ENCODE measurements at places on chromosomes 3 and 15.

DNA sequence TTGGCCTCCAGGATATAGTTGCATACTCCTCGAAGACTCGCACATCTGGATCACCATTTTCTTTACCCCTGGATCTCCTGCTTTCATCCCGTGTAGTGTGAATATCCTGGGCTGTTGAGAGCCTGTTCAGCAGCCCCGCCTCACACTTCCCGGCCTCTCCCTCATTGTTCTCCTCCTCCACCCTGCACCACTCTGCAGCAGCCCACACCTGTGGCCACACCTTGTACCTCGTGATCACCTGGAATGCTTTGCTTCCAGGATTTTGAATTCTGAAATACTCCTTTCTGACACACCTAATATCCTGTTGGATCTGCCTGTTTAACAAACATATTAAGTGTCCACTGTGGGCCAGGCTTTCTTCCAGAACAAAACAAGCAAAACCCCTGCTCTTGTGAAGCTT is 14.4 kb downstream of the ABHD17C start:
- no peak for DNase-seq

GRCh38 chr3:75101329-75102147 is 487.1 kb upstream of the CNTN3 start:
- DNase-seq = no peak

- peak; percentile 42 for DNase-seq
Measured at GRCh38 chr3:153028381-153028780, 133.6 kb upstream of the RAP2B start.

DNA sequence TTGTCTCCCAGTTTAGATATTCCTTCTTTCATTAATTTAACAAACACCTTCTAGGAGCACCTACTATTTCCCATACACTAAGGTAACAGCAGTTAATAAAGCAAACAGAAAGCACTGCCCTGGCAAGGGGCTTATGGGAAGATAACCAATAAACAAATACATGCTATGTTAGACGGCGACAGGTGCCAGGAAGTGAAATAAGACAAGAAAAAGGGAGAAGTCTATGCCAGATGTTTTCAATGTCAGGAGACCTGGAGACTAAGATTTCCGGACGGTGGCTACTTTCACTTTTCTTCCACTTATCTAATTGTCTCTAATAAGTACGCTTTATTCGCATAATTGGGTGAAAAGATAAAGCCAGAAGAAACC is 32.5 kb upstream of the ZNF445 start:
- DNase-seq = peak; percentile 42

GRCh38 chr3:115930168-115930567 is 306.9 kb downstream of the GAP43 start:
- no peak for DNase-seq

DNA sequence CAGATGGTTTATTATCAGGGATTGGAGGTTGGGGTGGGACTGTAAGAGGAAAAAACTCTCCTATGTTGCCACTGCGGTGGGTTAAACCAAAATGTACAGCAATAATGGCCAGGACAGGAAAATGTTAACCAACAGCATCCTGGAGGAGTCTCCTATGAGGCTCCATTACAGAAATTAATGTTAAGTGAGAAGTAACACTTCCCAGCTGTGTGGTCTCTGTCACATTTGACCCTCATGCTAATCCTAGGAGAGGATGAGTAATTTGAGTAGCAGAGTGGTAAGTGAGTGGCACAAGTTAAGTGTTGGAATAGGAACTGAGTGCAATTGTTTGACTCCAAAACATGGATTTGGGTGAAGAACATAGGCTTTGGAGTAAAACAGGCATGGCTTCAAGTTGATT is 39.0 kb downstream of the ARHGEF3 start:
- no peak for DNase-seq

GRCh38 chr3:152051501-152052404 is 178.3 kb downstream of the SUCNR1 start:
- no peak for DNase-seq

- DNase-seq = no peak
Measured at GRCh38 chr3:169637731-169638130, 25.8 kb downstream of the MECOM start.

DNA sequence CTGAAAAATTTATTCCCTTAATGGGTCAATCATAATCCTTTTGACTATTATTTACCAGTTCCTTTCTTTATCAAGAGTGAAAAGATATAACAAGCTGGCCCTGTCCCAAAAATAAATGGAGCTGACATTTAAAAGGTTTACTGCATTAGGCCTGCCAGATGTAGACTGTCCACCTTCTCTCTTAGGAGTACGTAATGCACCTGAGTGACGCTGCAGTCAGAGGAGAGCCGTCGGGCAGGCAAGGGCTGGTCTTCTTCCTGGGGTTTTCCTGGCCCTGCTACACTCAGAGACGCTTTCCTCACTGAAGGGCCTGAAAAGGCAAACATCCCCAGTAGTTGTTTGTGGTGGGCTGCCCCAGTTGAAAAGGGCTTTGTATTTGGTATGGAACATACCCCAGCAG is 27.6 kb downstream of the NEK4 start:
- DNase-seq = no peak

DNA sequence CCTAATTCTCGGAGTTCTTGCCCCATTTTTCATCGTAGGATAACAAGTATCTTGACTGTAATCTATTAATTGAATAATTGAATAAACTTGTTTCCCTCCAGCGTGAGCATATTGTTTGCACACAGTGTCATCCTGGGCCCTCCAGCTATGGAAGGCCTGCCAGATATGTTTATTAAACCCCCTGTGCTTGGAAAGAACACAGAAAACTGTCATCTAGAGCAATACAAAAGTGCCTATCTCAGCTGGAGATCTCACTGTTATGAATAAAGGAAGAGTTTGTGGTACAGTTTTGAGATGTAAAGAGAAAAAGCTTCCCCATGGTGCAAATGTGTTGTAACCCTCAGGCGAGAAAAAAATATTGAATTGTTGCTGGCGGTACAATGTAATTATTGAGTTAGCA is 405.9 kb downstream of the SOX2 start:
- no peak for DNase-seq

DNA sequence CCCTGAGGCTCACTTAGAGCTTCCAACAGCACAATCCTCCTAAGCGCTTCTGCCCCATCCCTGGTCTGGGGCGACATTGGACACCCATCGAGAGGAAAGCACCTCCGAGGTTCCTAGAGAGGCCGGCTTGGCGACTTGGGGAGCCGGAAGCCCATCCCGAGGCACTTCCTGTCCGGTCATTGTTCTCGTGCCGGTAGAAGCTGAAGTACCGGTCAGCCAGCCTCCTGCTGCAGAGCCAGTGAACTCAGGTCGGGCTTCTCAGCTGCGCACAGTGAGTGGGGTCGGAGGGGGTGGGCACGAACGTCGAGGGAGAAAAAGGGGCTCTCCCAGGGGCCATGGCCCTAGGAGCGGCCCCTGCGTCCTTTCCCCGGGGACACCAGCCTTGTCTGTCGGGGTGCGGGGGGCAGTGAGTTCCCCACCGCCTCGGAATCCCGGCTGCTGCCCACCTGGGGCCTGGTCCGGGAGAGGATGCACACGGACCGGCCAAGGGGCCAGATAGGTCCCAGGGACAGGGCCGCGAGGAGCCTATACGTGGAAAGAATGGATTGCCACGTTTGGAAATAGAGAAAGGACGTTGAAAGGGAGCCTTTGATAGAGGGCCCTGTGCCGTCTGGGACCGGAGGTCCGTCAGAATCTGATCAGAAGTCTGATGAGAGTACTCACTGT is at the start of gene ZNF35:
Gene ZNF35 (plus strand): TSS at position 169 of the 666 bp plus-strand sequence. CDS start 2,336 bp downstream, outside the sequence.
- DNase-seq = no peak

- DNase-seq = peak; percentile 35
Measured at GRCh38 chr15:85534031-85534430, 153.6 kb downstream of the AKAP13 start.

DNA sequence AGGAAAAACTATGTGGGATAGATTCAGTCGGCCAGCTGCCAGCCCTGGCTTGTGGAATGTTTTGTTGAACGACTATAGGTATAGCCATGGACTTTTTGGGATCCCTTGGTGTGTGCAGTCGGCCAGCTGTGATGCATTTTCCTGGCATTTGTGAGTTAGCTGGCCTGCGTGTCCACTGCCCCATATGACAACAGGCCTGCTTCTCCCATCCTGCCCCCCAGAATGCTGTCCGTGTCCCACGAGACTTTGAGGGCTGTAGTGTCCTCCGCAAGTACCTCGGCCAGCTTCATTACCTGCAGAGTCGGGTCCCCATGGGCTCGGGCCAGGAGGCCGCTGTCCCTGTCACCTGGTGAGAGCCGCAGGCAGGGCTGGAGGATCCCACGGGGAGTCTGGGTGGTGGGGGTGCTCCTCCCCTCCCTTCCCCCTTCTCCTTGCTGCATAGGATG is 23.6 kb downstream of the PTPN23 start:
- no peak for DNase-seq

GRCh38 chr15:90762109-90762508 is 45.0 kb downstream of the BLM start:
- peak; percentile 96 for DNase-seq

DNA sequence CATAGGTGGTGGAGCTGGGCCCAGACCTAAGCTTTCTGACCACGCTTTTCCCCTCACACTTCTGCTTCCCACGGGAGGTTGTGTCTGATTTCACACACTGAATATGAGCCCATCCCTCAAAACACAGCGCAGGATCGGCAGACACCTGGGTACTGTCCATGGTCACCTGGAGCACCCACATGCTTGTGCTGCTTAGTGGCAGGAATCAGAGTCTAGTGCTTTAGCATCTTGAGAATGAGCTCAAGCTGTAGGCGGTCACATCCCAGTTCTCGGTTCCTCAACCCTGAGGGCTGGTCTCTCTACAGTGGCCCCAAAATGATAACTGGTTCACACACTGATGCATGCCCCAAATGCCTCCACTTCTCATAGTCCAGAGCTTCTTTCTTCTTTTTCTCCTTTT is 111.0 kb downstream of the SEMA5B start:
- no peak for DNase-seq

- peak; percentile 55 for DNase-seq
Measured at GRCh38 chr15:66566963-66567531, 1.2 kb upstream of the LCTL start.

DNA sequence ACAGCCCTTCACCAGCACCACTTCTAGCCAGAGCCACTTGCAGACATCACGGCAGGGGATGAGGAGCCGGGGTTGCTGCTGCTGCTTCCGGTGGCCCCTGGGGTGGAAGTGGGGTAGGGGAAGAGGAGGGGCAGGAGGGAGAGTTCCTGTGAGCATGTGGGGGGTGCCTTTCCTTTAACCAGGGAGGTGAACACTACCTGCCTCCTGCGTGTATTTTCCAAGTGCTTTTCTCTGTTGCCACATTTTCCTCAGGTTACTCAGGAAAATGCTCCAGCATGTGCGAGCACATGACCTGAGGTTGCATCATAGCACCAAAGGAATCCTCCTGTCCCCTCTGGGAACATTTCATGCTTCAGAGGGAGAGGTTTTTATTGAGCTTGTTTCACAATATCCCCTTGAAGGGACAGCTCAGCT is 12.2 kb upstream of the SACM1L start:
- peak; percentile 55 for DNase-seq

- DNase-seq = no peak
Measured at GRCh38 chr3:119302697-119303551, 8.7 kb downstream of the ARHGAP31 start.

DNA sequence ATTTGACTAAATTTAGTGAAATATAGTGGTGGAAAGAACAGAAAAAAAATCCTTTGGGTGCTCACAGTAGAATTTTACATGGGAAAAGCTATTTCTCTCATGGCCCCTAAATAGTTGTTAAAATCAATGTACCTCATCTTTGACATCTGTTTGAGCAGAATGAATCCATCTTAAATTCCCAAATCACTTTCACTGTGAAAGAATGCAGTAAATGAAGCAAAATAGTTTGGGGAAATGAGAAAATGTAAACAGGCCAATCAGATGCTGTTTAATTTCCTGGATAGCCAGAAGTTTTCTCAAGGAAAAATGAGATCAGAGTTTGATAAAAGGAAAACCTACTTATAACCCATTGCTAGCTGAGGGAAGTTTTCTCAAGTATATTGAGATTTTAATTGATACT is 406.9 kb downstream of the ROBO2 start:
- no peak for DNase-seq

DNA sequence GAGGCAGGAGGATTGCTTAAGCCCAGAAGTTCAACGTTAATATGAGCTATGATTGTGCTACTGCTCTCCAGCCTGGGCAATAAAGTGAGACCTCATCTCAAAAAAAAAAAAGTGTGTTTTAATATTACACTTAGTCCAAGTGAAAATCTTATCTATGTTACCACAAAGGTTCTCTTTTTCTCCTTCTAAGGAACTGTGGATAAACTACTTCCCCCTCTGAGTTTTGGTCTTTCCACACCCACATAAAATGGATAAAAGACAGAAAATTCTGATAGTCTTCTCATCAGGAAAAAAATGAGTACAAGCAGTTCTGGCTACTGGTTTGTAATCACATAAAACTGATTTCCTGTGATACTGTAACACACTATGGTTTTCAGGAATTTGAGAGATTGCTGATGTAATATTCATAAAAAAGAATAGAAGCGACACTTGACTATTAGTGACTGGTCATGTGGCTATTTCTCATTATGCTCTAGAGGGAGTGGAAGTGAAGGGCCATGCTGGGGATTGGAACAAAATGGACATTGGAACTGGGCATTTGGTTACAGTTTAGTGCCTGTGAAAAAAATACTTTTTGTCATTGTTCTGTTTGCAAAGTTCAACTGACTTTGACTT is 68.2 kb downstream of the RYR3 start:
- DNase-seq = no peak

DNA sequence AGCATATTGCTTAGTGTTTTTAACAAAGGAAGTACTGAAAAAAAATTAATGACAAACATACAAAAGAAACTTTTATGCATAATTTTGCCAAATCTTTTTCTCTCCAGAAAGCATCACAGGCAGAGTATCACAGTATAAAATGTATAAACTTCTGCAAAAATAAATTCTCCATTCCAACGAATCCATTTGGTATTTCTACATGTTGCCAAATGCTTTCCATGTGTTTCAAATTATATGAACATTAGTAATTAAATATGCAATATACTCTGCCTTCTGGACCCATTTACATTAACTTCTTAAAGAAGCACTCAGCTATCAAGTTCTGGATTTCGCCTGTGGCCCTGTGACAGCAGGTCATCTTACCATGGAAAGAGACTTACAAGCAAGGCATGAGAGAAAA is 189.1 kb upstream of the ALCAM start:
- DNase-seq = no peak

GRCh38 chr3:115397433-115397832 is 225.9 kb upstream of the GAP43 start:
- DNase-seq = no peak

- no peak for DNase-seq
Measured at GRCh38 chr3:4570840-4571621, 77.9 kb downstream of the ITPR1 start.

GRCh38 chr15:70752193-70752635 is 11.1 kb downstream of the UACA start:
- DNase-seq = no peak

DNA sequence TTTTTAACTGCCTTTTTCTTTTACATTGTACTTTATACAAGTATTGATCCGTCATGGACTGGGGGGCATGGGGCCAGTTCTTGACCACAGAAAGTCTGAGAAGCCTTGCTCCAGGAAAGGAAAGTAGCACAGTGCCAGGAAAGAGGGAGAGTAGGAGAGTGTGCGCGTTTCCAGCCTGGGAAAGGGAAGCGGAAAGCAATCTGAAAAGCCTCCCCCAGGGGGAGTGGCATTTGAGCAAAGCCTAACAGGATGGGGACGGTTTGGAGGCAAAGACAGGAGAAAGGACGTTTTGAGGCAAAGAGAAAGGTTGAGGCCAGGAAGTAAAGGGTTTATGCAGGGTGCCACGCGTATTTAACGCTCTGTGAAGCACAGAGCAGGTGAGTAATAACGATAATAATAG is 116.9 kb downstream of the RORA start:
- DNase-seq = no peak

Measured in AML-193 (cell line).